Renal pelvis (tissue), 12 donors: ENCODE measurements at places on chromosomes 6 and 20.
A peak's percentile ranks its signal among the peaks of the same experiment; 100 is the strongest.

DNA sequence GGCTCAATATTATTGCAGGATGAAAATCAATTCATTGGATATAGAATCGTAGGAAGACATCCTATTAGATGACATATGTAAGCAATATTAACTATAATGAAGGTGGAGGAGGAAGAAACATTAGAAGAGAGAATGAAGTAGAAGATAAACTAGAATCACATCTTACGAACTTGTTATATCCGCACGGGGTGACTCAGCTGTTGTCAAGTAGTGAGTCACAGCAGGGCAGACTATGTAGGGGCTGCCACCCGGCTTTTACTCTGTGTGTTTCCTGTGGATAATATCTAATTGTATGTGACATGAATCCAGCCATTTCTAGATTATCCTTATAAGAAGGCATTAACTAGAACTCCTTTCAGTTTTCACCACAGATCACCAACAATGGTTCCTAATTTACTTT, 520.2 kb downstream of the DOK5 start:
- DNase-seq, result no peak

DNA sequence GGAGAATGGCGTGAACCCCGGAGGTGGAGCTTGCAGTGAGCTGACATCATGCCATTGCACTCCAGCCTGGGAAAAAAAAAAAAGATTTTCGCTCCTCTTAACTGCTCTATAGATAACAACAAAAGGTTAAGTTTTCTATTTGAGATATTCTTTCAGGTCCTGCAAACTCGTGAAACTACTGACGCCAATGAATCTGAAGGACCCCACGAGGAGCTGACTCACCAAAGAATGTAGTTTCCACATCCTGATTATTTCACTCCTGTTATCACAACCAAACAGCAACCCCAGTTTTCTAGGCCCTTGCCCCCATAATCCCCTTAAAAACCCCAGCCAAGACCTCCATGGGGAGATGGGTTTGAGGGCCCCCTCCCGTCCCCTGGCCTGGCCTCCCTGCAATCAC, 58.7 kb downstream of the OTOR start:
- DNase-seq, result no peak

- no peak for DNase-seq
These were observed 48.9 kb downstream of the SLC2A12 start for GRCh38 chr6:134003542-134003951.

GRCh38 chr6:32087574-32088486, 21.3 kb downstream of the TNXB start:
- DNase-seq, result peak; percentile 68

- DNase-seq, result no peak
These were observed 39.2 kb upstream of the RALY start for GRCh38 chr20:33954504-33954903.

DNA sequence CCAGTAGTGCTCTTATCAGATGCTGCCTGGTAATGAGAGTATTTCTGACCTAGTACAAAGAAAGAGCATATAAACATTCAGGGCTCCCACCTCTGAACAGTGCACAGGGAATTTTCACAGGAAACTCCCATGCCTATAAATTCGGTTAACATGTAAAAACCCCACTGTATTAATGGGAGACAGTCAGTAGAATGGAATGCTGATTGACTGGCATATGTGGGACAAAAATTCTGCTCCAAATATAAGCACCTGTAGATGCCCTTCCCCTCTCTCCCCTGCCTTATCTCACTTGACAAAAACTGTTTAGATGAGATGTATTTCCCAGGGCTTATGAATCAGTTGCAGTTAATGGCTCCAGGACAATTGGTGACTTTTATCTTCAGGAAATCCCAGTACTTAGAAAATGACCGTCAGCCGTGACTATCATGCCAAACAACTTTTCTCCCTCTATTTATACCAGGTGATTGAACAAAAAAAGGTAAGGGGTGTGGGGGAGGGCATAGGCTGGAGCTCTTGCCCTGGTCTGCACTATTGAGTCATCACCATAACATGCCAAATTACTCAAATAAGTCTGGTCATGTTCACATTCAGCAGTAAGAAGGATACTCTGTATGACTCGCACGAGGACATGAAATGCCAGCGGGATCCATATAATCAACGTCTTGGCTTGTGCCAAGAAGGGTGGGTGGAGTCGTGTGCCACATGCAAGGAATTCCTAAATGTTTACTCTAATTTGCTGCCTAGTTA, 176.4 kb upstream of the BMP2 start:
- no peak for DNase-seq

GRCh38 chr6:164838068-164838615, 471.3 kb downstream of the C6orf118 start:
- peak; percentile 14 for DNase-seq

DNA sequence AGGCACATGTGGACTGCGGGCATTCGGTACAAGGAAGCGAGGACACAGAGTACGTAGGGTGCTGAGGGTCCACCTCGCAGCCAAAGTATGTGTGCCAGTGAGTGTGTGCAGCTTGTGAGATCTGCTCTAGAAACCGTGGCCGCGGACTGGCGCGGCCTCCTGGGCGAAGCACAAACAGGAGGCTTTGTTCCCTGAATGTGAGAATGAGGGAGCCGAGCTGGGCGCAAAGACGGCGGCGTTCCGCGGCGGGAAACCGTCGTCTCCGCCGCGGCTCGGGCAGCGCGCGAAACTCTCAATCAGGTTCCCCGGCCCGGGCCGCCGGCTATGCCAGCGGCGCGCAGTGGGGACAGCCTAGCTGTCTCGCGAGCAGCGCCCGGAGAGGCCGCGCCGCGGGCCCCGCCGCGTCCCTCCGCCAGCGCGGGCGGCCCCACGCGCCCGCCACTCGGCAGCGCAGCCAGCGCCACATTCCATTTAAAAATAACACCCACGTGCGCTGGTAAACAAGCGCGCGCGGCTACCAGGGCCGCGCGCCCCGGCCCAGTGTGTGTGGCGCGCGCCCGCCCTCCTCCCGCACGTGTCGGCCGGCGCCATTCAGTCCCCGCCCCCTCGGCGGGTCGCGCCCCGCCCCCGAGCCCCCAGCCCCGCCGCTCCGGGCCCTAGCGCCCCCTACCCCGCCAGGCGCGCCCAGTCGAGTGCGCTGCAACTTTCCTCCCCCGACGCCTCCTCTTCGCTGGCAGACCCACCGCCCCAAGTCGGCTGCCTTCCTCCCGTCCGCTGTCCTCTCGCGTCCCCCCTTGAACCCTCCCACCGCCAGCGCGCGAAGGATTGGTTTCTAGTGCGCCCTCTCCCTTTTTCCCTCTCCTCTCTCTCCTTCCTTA, 3.0 kb upstream of the FOXO3 start:
- DNase-seq, result peak; percentile 81

DNA sequence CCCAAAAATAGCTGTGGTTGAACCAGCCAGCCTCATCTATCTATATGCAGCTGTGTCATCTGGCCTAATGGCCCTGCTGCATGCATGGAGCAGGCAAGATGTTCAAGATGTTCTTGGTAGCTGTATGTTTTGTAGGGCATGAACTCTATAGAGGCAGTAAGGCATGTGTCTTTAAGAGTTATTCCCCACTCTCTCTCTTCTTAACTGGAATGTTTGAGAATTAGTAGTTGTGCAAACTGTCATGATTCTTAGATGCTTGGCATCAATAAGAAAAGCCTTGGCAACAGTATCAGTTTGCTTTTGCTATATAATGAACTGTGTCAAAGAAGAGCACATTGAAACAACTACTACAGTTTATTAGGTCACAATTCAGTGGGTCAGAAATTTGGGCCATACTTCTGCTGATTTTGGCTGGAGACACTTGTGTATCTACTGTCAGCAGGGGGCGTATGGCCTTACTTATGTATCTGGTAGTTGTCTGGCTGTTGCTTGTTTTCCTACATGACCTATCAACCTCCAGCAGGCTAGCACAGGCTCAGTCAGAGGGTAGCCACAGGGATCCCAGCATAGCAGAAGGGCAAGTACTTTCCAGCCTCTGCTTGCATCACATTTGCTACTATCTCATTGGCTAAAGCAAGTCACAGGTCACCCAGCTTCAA, 56.1 kb upstream of the LAMP5 start:
- no peak for DNase-seq

DNA sequence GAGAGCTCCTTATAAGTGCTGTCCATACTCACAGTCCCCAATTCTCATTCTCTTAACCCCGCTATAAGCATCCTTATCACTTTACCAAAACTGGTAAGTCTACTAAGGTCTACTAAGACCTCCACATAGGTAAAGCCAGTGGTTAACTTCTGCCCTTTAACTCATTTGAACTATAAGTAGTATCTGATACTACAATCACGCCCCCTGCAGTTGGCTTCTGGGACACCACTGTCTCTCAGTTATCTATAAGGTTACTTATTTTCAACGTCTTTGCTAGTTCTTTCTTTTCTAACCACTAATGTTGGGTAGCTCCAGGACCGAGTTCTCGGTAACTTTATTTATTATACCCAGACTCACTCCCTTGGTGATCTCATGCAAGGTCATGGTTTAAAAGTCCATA, 142.6 kb downstream of the ARHGAP18 start:
- DNase-seq, result no peak

DNA sequence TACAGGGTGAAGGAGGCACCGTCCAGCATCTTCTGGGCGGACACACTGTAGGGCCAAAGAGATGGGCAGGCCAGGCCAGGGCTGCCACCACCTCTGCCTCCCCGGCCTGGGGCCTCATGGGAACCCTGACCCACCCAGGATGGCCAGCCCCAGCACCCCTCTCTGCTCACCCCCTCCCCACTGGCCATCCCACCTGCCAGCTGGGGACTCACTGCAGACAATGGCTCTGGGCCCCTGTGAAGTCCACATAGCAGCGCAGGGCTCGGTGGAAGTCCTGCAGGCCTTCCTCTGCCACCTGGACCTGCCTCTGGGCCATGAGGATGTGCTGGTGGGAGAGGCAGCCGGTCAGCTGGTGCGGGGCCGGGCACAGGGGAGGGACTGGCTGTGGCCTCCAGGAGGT, 3.6 kb upstream of the C20orf144 start:
- no peak for DNase-seq

- no peak for DNase-seq
These were observed 125.5 kb upstream of the TMEM170B start for GRCh38 chr6:11412011-11412424.

DNA sequence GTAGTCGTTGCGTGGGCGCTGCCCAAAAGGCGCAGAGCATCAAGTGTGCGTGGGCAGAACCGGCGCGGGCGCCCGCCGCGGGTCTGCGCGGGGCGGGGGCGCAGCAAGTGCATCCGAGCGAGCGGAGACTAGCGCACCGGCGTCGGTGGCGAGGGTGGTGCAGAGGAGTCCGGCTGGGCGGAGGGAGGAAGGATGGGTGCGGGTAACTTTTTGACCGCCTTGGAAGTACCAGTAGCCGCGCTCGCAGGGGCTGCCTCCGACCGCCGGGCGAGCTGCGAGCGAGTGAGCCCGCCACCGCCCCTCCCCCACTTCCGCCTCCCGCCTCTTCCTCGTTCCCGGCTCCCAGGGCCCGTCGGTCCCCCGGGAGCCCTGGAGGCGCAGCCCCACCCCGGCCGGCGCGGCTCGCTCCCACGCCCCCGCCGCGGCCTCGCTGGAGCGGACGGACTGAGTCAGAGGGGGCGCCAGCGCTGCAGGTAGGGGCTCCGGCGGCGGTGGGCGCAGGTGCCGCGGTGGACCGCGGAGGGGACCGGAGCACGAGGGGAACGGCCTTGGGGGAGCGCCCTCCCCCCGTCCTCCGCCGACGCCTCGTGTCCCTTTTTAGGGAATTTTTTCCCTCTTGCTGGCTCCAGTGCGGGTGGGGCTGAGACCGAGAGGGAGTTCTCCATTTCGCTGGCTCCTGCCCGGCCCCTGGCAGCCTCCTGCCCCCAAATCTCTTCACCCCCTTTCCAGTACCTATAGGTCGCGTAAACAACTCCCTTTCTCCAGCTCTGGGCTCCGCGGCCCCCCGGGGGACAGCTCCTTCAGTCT, 1.6 kb upstream of the DBNDD2 start:
- DNase-seq, result peak; percentile 28

GRCh38 chr6:53944543-53944942, 149.7 kb downstream of the LRRC1 start:
- no peak for DNase-seq

- no peak for DNase-seq
These were observed 608.0 kb downstream of the COL12A1 start for GRCh38 chr6:74597840-74598239.

- no peak for DNase-seq
These were observed 115.2 kb upstream of the AKIRIN2 start for GRCh38 chr6:87817183-87817582.

- DNase-seq, result no peak
These were observed 114.0 kb downstream of the TRMT11 start for GRCh38 chr6:126100386-126100785.

DNA sequence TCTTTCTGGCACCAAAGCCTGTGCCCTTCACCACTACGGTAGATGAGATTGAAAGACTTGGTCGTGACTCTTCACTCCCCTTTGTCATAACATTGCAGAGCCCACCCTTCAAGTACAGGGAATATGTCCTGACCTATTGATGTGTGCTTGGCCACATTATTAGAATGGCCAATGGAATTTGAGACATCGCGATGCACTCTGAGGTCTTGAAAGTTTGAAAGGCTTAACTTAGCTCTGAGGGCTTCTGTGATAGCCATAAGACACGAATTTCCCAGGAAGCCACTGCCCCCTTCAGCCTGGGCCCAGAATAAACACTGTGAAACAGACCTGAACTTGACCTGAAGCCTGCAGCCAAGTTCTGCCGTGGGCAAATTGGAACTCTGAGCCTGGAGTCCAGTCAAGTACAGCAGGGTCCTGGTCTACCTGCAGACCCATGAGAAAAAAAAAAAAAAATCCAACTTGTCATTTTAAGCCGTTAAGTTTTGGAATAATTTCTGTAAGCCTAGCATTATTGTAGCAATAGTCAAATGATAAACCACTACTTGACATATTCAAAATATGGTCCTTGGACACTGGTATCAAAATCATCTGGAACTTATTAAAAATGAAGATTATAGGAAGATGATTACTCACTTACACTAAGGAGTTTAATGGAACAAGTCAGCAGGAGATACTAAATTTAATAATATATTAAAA, 36.9 kb upstream of the TRAF3IP2 start:
- DNase-seq, result peak; percentile 57

DNA sequence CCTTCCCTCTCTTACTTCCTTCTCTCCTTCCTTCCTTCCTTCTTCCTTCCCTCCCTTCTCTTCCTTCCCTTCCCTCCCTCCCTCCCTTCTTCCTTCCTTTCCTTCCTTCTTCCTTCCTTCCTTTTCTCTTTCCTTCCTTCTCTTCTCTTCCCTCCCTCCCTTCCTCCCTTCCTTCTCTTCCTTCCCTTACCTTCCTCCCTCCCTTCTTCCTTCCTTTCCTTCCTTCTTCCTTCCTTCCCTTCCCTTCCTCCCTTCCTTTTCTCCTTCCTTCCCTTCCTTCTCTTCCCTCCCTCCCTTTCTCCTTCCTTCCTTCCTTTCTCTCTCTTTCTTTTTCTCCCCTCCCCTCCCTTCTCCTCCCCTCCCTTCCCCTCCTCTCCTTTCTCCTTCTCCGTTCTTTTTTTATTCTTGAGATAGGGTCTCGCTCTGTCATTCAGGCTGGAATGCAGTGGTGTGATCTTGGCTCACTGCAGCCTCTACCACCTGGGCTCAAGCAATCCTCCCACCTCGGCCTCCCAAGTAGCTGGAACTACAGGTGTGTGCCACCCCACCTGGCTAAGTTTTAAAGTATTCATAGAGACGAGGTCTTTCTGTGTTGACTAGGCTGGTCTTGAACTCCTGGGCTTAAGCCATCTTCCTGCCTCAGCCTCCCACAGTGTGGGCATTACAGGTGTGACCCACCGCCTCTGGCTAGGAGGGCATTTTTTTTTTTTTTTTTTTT, 1.1 kb upstream of the ZNF512B start:
- DNase-seq, result no peak
